Stimulated activated CD4-positive, alpha-beta T cell treated with anti-CD3 and anti-CD28 coated beads, Interleukin-4, amount 100 ng/mL, for 4 hours (primary cell): ENCODE measurements at places on chromosomes 2 and 18.

DNA sequence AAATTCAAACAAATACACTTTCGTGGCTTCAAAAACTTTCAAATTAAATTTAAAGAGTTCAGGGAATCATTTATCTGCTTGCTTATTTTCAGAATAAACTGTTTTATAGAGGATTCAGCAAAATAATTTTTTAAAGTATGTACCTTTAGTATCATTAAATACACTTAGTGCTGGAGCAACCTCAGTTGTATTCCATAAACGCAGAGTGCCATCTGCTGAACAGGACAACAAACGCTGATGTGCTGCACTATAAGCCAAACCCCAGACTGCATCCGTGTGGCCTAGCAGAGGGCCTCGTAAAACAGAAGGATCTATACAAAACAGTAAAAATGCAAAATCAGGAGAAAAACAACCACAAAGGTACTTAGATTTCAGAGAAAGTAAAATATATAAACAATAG is 108.6 kb downstream of the STRN start:
- DNase-seq: no peak

- DNase-seq: no peak
Observed at GRCh38 chr2:44838116-44838790, 103.2 kb upstream of the SIX3 start.

DNA sequence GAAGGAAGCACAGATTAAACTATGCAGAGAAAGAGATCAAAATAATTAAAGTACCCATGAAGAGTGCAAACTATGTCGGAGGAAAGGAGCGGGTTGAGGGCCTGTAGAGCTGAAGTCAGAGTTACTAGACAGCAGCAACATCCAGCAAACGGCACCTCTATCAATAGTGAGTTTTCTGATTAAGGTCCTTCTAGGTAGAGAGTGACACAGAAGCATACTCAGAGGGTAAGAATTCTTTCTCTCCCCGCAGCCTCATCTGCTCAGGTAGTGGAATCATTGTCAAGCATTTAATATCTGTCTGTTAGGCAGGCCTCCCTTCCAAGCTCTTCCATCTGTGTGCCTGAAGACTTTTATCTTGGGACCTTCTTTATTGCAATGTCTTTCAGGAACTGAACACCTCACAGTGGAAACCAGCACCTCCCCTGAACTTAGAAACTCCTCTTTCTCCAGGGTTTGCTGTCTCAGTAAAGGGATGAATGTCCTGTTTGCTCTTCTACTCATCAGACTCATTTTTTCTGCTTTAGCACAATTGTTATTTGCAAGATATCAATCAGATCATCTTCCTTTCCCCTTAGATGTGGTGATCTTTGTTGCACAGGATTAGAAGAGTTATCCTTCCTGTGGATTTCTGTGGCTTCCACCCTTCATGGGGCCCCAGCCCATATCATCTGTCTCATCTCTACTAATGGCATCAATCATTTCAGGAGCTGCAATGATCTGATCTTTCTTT is 28.8 kb downstream of the SP140 start:
- DNase-seq: no peak

- no peak for DNase-seq
Observed at GRCh38 chr2:240989451-240990265, 8.8 kb upstream of the SNED1 start.

GRCh38 chr2:70596293-70596692 is 42.7 kb upstream of the TGFA start:
- no peak for DNase-seq

DNA sequence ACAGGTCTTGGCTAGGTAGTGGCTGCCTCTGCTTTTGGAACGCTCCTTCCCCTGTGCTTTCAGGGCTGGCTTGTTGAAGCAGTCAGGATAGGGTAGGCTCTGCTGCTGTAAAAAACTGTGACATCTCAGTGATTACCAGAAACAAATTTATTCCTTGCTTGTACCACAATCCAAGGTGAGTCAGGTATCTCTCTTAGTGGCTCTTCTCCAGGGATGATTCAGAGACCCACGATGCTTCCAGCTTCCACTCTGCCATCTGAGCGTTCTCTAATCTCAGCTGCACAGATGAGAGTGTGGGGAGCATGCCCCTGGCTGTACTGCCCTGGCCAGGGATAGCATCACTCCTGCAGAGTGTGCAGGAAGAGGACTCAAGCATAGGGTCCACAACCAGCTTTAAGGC is 174.9 kb downstream of the VAPA start:
- no peak for DNase-seq

DNA sequence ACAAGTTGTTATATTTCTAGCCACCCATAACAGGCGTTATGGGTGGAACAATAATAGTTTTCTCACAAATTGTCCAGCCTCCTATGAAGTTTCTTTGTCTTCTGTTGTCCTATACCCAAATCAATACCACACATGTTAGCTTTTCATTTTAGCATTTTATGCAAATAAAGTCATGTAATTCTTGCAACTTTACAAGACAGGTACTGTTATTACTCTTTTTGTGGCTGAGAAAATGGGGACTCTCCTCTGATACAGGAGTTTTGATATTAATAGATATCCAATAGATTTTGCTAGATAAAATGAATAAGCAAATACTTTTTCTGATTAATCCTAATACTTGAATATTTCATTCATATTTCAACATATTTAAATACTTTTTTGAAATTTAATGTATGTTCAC is 151.0 kb downstream of the PMAIP1 start:
- DNase-seq: no peak

DNA sequence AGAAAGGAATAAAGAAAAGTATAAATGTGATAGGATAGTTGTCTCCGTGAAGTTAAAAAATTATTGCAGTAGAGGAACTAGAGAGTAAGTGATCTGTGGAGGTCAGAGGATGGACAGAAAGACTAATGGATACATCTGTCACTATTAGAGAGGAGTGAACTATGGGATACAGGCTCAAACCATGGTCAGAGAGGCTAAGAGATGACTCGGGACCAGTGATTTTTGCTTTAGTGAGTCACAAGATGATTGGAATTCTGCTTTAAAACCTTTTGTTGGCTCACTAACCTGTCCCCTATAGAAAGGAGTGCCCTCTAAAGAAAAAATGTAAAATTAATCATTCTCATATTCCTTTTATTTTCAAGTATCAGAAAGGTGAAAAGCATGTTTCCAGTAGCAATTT is 30.3 kb downstream of the ALMS1 start:
- DNase-seq: no peak

GRCh38 chr2:86453836-86454235 is 12.7 kb downstream of the KDM3A start:
- no peak for DNase-seq

DNA sequence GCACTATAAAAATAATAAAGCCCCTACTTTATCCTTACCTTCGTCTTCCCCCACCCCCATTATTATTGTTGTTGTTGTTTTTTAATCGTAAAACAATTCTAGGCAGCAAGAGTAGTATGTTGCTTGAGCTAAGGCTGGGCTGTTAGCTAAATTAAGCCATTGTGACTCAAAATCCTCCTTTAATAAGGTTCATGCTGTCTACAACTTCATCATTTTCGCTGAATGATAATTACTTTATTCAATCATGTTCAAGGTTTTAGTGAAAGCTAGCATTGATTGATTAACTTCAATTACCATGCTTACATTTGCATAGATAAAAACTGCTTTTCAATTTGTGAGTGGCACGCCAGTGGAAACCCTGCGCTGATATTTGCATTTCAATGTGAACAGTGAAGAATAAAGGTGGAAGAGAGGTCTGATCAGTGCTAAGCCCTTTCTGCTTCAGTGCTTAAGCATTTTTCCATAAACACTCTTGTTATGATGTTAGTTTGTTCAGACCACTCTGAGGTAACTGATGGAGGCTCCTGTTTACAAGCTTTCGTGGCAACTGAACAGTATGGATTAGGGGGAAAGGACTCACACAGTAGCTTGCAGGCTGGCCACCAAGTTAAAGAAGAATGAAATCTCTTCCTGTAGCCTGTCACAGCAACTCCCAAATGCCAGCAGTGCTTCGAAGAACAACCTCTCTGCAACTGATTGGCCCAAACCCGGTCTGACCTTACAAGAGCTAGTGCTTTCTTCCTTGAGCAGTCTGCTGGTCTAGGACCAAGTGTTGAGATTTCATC is 156.8 kb downstream of the GPD2 start:
- no peak for DNase-seq

DNA sequence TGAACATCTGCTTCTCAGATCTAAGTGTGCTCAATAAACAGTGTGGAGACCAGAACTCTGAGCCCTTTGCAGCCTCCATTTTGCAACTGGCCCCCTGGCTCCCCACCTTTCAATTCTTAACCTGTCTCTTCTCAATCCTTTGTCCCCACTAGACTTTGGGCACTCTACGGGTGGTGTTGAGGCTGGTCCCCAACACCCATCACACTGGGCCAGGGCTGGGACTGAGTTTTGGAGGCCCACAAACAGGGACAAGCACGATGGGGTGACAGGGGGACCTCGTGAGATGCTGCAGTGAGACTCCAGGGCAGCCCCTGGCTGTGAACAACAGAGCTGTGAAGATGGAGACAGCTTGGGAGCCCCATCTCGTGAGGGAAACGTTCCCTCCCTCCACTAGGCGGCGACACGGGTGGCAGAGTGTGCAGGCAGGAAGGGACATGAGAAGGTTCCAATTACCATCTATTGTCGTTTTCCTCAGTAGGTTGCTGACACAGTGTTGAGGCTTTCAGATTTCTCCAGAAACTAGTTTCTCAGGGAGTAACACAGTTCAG is 1.2 kb downstream of the ANKMY1 start:
- peak; percentile 59 for DNase-seq

DNA sequence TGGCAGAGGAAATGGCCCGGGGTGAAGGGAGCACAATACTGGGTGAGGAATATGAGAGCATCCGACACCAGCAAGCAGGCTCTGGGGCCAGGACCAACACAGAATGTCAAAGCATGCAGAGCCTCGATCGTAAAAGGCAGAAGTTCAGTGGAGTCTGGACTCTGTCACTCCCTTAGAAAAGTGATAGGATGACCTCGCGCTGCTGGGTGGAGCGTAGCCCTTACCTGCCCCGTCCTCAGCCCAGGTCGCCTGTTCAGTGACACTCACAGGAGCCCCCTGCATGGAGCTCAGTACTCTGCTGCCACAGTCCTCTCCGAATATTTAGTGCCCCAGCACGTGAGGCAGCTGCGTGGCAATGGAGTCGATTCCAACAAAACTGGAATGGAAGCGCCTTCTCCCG is 236.7 kb upstream of the MYT1L start:
- DNase-seq: no peak

GRCh38 chr18:78768656-78769501 is 210.7 kb upstream of the SALL3 start:
- DNase-seq: no peak

- no peak for DNase-seq
Observed at GRCh38 chr2:112979731-112980130, 1.9 kb downstream of the IL36G start.

DNA sequence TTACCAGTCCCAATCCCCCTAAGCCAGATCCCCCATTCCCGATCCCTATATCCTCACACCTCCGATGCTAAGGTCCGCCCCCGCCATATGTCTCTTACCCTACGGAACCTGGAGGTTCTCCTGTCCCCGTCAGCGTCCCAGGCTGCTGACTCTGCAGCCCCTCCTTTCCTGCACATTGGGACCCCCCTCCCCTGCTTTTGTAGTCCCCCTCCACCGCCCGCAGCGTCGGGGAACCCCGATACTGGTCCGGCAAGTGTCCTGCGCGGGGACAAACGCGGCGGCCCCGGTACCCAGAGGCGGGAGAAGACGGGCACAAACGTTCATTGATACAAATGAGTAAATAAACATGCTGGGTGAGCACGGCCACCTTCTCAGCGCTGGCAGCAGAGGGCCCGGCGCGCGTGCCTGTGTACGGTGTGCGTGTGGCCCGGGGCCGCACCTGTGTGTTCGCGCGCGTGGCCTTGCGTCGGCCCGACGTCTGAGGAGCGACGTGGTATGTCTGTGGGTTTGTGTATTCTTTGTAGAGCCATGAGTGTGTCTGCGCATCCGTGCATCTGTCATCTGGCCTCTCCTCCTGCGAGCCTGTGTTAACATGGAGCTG is 2.0 kb upstream of the CYP26B1 start:
- DNase-seq: no peak

- no peak for DNase-seq
Observed at GRCh38 chr2:232543491-232543890, 4.0 kb downstream of the CHRNG start.

- DNase-seq: no peak
Observed at GRCh38 chr2:158725441-158725891, 69.7 kb upstream of the DAPL1 start.

DNA sequence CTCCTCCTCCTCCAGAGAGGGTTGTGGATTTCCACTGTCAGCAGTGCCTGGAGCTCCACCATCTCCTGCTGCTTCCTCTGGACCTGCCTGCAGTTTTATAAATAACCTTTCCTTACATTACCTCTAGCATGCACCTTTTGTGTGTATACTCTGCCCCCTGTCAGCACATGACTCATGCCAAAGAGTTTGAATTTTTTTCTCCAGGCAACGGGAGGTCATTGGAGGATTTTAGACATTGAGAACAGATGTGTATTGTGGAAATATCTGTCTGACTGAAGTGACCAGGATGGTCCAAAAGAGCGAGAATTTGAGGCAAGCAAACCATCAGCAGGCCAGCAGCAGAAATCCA is 31.7 kb downstream of the IL37 start:
- no peak for DNase-seq

DNA sequence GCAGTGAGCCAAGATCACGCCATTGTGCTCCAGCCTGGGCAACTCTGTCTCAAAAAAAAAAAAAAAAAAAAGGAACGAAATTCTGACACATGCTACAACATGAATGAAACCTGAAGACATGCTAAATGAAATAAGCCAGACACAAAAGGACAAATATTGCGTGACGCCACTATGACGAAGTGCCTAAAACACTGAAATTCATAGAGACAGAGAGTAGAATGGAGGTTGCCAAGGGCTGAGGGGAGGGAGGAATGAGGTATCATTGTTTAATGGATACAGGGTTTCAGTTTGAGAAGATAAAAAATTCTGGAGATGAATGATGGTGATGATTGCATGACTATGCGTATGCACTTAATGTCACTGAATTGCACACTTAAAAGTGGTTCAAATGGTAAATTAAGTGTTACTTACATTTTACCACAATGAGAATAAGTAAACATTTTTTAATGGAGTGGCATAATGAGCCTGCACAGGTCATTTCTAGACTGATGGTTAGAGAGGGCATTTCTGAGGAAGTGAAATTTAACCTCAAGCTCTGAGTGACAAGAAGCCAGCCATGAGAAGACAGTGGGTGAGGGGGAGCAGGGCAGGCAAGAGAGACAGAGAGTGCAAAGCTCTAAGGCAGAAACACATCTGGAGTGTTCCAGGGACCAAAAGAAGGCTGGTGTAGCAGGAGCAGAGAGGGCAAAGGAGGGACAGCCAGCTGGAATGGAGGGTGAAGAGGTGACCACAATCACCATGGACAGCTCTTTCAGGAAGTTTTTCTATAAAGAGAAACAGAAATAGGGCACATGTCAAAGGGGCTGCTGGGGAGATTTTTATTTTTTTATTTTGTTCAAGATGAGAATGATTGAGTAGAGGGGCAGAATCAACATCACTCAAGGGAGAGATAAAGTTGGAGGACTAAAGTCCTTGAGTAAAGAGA is 20.6 kb upstream of the EXOC6B start:
- DNase-seq: no peak

DNA sequence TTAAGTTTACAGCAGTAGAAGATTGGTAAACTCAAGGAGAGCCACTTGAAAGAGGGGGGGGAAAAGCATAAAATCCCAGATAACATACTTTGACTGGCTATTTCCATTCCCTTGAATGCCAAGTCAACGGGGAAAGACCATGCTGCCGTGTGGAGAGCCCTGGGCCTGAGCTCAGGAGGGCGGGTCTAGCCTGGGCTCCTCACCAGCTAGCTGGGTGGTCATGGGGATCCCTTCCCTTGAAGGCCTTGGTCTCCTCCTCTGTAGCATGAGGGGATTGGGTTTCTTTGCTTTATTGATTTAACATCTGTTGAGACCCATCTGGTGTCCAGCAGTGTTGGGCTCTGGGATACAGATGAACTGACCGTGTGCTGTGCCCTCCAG is 35.0 kb downstream of the TEX51 start:
- no peak for DNase-seq
